Amniotic epithelial cell (primary cell): ENCODE measurements at places on chromosomes 2 and 18.

DNA sequence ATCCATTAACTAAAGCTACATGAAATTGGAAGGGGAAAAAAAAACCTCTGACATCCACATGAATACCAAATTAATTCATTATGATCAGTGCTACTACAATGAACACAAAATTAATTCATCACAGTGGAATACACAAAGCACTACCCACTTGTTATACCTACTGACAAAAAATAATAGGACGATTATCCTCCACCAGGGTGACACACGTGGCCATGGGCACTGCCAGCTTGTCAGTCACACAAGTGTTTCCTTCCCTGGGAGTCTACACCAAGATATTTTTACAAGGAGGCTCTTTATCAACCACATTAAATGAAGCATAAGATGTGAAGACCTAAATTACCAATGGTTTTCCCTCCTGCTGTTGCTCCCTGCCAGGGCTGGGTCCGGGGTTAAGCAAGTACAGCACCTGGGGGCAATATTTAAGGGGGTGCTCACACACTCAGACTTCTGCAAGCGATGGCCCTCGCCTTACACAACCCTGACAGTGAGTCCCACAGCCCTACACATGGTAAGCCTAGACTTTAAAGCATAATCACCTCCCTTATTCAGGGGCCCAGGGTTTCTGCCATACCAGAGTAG lies 90.1 kb downstream of the TCF4 start:
- no peak for DNase-seq

DNA sequence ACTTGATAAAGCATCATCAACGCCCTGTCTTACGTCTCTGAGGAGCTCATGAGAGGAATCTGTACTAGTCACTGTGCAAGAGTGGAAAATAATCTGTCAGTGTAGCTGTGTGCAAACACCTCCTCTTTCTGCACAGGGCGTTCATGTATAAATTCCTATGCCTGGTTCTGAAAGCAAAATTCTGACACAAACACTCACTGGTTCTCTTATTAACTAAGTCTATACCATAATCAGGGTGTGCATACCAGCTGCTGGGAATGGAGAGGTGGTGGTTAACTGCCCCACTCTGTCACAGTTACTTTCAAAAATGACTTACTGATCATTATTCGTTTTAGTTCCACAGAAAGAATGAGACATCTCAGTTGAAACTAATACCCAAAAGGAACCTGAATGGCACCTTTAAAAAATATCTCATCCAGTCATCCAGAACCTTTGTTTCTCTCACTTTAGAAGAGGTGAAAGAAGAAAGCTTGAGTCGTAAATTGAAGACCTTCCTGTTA lies 35.7 kb downstream of the STK39 start:
- no peak for DNase-seq

- DNase-seq = no peak
Measured at GRCh38 chr18:9428862-9429661, 46.3 kb upstream of the RALBP1 start.

DNA sequence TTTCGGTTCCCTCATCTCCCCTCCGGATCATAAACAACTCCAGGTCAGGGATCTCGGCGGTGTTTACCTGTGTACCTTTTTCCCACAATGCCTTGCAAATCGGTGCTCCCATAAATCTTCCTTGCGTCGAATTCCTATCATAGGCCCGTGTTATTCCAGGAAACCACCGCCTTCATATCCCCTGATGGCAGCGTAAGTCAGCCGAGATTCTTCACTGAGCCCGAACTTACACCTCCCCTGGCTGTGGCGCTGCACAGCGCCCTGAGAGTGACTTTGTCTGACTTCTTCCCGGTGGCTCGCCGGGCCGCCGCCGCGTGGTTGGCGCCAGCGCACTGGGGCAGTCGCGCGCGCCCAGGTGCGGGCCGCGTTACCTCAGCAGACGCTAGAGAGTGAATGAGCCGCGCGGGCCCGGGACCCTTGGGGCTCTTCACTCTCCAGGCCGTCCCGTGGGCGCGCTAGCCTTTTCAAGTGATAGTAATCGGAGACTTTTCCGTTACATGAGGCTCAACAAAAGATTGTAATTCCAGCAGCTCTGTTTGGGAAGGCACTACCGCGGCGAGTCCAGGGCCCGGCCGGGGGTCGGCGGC lies 101.6 kb downstream of the SPTBN1 start:
- DNase-seq = peak; percentile 51

DNA sequence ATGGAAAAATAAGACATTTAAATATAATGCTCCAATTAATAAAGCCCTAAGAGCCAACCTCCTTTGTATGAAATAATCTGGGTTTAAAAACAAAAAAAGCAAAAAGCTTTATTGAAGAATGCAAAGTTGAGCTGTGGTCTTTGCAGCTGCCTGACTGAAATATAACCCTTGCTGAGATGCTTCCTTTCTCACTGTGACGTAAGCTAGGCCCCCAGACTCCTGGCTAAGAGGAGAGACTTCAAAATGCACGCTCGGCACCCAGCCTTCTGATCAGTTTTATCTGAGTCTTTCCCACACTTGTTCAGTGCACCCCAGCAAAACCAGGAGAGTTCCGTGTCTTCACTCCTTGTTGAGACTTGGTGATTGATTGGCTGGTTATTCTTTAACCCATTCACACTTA lies 115.3 kb downstream of the BCL11A start:
- no peak for DNase-seq

DNA sequence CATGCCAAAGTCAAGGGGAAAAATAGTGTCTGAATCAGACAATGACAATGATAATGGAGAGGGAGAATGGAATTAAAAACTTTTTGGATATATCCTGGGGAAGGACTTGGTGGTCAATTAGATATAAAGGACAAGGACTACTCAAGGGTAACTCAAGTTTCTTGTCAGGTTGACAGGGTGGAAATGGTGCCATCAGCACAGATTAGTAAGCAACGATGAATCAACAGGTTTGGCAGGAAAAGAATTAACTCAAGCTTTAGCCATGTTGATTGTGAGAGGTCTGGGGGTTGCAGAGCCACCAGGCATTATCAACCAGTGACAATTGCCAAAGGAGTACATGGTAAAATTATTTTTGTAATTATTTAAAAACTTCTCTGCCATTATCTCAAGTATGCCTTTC lies 35.8 kb upstream of the SPATS2L start:
- DNase-seq = no peak

DNA sequence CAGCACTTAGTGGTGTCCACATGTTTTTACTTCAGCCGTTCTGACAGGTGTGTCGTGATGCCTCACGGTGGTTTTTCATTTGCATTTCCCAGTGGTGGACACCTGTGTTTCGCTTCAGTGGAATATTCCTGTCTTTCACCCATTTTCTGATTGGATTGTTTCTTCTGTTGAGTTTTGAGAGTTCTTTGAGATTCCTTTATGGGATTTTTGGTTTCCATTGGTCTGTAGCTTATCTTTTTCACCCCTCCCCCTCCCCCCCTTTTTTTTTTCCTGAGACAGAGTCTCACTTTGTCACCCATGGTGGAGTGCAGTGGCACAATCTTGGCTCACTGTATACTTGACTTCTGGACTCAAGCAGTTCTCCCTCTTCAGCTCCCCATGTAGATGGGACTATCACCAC lies 8.0 kb downstream of the ANKRD23 start:
- no peak for DNase-seq

- peak; percentile 58 for DNase-seq
Measured at GRCh38 chr2:53422979-53423378, 344.6 kb upstream of the CHAC2 start.

- DNase-seq = no peak
Measured at GRCh38 chr2:197131558-197131855, 179.1 kb downstream of the ANKRD44 start.

GRCh38 chr18:55286257-55286825 lies 301.7 kb downstream of the TCF4 start:
- peak; percentile 40 for DNase-seq
